ENCODE measurements at places on chromosomes 5 and 9.

GRCh38 chr9:113185271-113185670, 34.5 kb downstream of the SLC31A2 start:
- DNase-seq, result no peak

- no peak for DNase-seq
These were observed 58.9 kb downstream of the ARSB start for GRCh38 chr5:78926252-78926651.

DNA sequence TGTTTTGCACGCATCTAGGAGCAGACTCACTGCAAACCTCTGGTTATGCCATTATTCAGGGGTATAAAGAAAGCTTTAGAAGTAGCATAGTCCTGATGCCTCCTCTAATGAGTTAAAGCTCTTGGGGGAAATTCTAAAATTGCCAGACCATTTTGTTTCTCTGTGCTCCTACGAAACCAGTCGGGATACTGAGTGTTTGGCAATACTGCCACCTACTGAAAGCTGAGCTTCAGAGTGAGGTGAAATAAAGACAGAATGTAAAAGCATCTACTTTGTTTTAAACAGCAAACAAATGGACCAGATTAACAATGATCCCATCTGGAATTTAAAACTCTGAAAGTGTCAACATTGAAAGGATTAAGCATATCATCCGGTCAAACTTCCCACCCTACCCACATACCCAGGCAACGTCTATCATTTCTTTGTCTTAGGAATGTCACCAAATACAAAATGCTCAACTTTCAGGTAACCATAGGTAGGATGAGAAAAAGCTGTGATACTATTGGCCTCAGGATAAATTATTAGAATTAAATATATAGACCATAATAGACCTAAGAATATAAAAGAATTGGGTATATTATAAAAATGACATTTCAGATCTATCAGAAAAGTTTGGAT, 77.8 kb upstream of the SHISAL2B start:
- DNase-seq, result no peak

GRCh38 chr9:123778232-123778902, 151.6 kb downstream of the DENND1A start:
- no peak for DNase-seq

- DNase-seq, result no peak
These were observed 446.2 kb upstream of the RIOK2 start for GRCh38 chr5:97629276-97629675.

DNA sequence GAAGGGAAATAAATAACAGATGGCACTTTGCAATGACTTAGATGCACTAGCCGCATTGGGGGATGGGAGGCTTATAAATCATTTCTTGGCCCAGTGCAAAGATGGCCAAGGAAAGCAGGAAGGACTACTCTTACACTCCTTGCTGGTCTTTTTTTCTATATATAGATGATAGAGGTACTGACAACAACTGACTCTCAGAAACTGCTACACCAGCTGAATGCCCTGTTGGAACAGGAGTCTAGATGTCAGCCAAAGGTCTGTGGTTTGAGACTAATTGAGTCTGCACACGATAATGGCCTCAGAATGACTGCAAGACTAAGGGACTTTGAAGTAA, 1.7 kb downstream of the CCNG1 start:
- DNase-seq, result no peak

DNA sequence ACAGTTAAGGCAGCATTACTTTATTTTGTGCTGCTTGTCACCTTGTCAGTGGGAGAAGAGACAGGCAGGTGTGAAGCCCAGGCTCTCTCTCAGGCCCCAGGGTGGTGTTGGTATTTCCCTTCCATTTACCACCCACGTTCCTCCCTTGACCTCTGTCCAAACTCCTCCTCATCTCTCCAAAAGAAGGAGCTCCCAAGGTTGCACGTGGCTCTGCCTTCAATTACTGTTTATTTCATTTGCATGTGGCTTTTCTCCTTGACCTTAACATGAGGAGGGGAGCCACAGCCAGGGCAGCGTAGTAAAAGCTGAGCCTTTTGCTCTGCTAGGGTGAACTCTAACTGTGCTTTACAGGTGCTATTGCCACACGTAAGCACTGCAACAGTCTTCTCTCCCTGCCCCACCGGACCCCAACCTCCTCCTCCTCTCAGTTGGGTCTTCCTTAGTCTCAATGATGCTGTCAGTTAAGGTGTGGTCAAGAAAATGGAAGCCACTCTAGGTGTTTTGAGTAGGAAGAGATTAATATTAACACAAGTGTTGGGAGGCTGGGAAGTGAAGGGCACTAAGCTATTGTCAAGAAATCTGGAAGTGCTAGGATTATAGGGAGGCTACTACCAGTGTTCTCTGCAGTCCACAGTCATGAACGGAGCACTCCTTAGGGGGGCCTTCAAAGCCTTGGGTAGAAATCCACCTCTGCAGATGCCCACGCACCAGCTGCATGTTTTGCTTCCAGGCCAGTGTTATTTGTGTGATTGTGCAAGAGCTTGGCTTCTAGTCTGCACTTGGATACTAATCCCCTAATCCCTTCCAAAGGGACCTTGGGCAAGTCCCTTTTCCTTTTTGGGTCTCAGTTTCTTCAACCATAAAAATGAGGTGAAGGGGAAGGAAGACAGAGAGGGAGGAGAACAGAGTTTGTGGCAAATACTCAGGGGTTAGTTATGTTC, 3.9 kb upstream of the ALDH1B1 start:
- DNase-seq, result no peak

DNA sequence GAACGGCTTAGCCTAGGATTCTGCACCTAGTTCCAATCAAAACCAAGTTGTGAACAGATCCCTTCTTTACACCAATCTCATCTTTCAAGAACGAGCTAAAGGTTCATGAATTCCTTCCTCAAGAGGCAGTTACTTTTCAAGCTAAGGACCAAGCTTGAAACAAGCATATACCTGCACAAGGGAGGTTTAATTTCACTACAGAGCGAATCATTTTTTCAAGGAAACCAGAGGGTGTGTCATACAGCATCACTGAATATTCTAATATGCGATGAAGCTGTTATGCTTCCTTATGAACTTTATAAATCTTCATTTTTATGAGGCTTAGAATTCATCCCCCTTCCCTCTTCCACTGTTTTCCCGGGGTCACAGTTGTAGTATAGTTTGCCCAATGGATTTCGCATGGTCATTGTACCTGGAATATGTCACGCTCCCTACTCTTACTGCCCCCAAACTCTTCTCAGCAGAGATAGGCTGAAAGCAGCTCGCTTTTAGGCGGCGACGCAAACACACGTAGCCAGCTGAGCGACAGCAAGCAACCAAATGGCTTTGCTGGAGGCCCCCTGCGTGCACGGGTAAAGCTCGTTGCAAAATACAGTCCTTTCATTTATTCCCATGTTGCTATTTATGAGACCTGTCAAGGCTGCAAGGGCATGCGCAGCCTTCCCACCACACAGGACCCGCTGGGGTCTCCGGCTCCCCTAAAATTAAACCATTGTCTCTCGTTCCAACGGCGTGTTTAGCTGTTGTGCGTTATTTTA, 832 bp downstream of the LMBRD2 start:
- DNase-seq, result no peak

DNA sequence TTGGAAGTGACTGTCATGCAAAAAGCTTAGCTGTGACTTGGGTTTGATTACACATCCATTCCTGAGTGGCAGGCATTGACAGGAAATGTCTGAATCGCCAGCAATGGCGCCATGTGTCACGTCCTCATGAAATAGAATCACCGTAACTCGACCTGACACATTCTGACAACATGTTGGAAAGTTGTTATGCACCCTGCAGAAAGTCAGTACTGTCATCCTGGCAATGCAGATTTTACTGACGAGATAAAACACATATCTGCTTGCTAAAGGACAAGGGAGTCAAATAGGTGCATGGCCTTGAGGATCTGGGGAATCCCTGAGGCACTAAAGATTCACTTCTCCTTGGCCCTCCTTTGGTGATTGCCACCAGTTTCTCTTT, 344.2 kb downstream of the SPATA31D1 start:
- DNase-seq, result no peak

DNA sequence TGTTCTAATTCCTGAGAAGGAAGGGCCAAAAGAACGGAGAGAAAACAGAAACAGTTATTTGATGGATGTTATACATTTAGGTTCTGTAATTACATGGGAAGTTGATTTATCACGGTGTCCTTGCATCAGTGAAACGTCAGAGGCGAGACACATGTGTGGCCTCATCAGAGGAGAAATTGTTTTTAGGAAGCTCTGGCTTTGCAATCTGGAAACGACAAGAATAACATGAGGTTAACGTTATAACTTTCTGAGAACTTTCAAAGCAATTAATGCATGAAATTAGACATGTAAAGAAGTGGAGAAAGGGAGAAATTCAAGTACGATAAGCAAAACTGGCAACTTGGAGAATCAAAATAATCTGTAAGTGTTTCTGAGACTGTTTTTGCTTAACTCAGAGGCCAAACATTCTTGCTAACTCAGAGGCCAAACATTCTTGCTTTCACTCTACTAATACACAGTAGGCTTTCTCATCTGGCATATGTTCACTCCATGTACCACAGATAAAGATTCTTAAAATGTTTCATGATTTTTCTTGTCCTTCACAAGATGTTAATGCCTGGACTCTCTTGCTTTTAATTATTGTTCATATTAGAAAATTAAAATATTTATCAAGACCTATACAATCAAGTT, 933.0 kb downstream of the TLE4 start:
- DNase-seq, result no peak

- no peak for DNase-seq
These were observed 567.4 kb downstream of the PRR16 start for GRCh38 chr5:121031491-121031890.
